ENCODE measurements at places on chromosomes 1 and 21. TPM values are rescaled to one million over a fixed set of nuclear protein-coding genes. Genes with fewer than 3 reads are reported as not detected.

The RGS13 gene
- total RNA-seq, result 0.62 TPM

GRCh38 chr1:60575326-60575977 lies 501.9 kb upstream of the C1orf87 start:
- no peak for DNase-seq

DNA sequence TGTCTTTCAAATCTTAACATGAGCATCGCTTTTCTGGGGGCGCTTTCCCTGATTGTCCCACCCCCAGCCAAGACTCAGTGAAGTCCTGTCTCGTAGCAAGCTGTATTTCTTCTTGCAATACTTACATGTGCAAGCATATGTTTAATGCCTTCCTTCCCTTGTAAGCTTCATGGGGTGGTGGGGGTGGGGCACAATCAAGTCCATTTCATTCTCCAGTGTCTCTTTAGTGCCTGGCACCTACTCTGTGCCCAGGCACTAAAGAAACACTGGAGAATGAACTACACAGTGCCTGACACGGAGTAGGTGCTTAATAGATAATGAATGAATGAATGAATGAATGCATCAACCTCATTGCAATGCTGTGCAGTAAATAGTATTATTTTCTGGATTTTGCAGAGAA lies 143.1 kb downstream of the PLPP3 start:
- DNase-seq, result no peak

DNA sequence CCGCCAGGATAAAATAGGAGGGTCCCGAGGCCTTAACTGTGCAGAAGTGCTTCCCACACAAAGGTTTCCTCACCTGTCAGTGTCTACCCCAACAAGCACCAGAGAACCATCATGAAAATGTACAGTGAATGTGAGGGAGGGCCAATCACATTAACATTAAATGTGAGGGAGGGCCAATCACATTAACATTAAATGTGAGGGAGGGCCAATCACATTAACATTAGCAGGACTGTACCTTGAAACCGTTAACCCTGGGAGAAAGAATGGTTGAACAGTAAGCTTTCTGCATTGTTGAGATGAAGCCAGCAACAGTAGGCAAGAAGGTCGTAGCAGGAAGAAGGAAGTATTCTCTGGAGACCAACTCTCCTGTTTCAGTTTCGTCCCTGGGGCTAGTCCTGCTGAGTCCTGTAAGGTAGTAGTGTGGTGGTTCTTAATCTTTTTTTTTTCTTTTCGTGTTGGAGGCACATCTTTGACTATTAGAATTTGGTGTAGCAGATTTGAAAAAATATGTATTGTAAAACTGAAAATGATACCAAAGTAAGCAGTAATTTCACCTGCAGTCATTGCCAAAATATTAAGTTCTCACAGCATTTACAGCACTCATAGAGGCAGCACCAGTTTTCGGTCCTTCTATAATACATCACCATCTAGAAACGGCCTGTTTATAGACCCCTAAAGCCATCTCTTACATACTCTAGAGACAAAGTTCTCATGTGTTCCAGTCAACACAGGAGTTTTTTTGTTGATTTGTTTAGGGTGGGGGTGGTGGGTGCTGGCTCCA lies 98.6 kb upstream of the PPP2R5A start:
- DNase-seq, result no peak

DNA sequence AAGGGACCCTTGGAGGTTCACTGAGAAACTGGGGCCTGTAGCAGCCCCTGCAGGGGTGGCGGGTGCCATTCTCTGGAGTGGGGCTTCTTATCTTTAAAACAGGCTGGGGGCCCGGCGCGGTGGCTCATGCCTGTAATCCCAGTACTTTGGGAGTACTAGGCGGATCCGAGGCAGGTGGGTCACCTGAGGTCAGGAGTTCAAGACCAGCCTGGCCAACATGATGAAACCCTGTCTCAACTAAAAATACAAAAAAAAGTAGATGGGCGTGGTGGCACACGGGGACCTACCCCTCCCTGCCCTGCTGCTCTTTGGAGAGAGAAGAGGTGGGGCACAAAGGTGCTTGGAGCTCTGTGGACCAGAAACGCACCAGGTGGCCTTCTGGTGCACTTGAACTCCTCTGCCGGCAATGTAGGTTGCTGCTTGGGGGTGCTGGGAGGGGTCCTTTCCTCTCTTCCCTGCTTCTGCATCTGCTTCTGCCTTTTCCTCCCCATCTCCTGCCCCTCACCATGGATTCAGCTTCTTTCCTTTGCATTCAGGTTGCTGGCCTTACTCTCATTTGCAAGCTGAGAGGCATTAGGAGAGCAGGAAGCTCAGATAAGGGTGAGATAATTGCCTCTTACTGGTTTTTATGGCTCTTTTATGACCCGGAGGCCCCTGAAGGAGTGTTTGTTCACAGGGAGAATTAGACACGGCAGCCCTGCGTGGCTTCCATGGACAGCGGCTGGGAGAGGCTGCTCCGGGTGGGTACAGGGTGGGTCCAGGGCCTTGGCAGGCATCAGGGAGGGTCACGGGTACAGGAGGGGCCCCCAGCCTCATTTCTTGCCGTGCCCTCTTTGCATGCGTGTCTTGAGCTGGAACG lies 57.4 kb downstream of the ARHGEF10L start:
- DNase-seq, result no peak

- DNase-seq, result peak; percentile 18
These were observed 61.5 kb upstream of the GJA5 start for GRCh38 chr1:147821883-147822282.

The C4BPA gene
- total RNA-seq, result not detected

DNA sequence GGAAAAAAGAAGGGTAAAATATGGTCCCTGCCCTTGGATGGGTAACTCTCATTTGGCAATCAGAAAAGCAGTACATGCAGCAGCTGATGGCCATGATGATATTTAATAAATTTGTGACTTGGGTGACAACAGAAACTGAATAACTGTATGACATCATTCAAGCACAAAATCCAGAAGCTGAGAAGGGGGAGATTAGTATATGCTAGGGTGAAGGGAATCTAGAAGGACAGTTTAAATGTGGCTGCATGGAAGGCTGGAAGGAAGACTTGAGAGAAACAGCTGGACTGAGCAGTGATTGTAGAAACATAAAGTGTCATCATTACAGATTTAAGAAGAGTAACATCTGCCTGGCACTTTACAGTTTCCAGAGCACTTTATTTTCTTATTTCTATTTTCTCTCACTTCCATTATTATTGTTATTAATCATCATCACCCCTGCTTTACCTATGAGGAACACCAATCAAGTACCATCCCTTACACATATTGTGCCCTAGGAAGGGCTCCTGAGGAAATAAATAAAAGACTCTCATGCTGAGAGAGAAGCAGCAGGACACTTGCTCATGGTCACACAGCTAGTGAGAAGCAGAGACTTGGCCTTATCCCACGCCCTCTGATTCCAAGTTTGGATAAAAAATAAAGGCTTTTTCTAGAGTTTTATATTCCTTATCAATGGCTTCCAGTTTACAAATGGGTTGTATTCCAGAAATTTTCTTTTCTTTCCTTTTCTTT lies 207.2 kb downstream of the PBX1 start:
- DNase-seq, result no peak

GRCh38 chr1:11484321-11484655 lies 5.3 kb downstream of the DISP3 start:
- no peak for DNase-seq

GRCh38 chr1:155121249-155121648 lies 6.4 kb upstream of the EFNA1 start:
- no peak for DNase-seq

GRCh38 chr1:177650947-177651346 lies 318.9 kb downstream of the SEC16B start:
- peak; percentile 70 for DNase-seq

GRCh38 chr1:108947871-108948525 lies 15.3 kb downstream of the CLCC1 start:
- no peak for DNase-seq

DNA sequence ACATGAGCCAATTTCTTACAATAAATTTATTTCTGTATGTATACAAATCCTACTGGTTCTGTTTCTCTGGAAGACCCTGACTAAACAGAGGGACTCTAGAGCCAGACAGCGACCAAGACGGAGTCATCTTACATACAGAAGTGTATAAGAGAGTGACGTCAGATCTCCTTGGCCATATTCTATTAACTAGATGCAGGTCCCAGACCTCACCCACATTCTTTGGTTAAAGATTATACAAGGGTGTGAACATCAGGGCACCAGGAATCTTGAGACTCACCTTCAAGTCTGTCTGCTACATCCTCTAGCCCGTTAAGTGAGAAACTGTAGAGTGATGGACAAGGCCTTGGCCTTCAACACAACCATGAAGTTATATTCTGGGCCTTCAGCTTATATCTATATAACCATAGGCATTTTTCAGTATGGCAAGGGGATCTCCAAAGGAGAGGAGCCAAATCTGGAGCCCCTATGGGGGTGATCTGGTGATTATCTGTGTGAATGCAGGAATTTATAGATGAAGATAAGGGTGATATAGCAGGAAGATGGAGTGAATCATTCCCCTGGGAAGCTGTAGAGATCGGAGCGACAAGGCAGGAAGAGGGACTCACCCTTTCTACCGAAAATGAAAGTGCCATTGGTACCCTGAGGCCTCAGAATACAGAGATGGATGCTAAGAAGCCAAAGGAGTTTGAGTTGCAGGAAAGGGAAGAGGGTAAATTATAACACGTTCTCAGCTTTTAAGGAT lies 83.9 kb downstream of the ADAMTS1 start:
- no peak for DNase-seq

- DNase-seq, result no peak
These were observed 4.7 kb downstream of the ELF3 start for GRCh38 chr1:202014915-202015661.

- no peak for DNase-seq
These were observed 89.7 kb downstream of the SLC45A1 start for GRCh38 chr1:8407652-8408051.

The SLAMF6 gene
- not detected for total RNA-seq

All from myocyte (in vitro differentiated cells).